ENCODE measurements at places on chromosomes 2 and 18. TPM values are rescaled to one million over a fixed set of nuclear protein-coding genes. Genes with fewer than 3 reads are reported as not detected.

ACAA2 gene
- total RNA-seq, result 40.2 TPM

SMCHD1 gene
- total RNA-seq, result 24.8 TPM

RNF152 gene
- 26.7 TPM for total RNA-seq

CD226 gene
- under 0.01 TPM for total RNA-seq

Data from glomerular endothelial cell (primary cell).